ENCODE measurements at places on chromosomes 11 and 22.

DNA sequence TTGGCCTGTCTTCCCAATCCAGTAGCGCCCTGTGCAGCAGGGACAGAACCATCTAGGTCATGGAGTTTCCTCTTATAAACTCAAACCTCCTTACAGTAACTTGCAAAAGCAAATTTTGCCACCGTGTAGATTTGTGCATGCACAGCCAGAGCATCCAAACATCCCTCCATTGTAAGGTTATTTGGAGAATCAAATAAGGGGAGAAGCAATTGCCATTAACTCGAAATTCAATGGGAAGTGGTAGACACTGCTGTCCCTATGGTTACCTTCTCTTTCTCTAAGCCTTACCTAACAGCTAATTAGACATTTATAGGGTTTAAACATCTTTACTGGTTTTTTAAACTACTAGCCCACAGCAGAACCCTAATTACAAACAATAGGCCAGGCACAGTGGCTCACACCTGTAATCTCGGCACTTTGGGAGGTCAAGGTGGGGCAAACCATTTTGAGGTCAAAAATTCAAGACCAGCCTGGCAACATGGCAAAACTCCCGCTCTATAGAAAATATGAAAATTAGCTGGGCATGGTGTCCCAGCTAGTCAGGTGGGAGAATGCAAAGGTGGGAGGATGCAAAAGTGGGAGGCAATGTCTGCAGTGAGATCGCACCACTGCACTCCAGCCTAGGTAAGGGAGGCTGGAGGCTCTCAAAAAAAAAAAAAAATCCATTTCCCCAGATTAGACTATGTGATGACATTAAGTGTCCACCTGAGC is 6.6 kb downstream of the HSPA8 start:
- no peak for DNase-seq

- no peak for DNase-seq
These were observed 16.4 kb upstream of the ANO1 start for GRCh38 chr11:70061734-70062133.

DNA sequence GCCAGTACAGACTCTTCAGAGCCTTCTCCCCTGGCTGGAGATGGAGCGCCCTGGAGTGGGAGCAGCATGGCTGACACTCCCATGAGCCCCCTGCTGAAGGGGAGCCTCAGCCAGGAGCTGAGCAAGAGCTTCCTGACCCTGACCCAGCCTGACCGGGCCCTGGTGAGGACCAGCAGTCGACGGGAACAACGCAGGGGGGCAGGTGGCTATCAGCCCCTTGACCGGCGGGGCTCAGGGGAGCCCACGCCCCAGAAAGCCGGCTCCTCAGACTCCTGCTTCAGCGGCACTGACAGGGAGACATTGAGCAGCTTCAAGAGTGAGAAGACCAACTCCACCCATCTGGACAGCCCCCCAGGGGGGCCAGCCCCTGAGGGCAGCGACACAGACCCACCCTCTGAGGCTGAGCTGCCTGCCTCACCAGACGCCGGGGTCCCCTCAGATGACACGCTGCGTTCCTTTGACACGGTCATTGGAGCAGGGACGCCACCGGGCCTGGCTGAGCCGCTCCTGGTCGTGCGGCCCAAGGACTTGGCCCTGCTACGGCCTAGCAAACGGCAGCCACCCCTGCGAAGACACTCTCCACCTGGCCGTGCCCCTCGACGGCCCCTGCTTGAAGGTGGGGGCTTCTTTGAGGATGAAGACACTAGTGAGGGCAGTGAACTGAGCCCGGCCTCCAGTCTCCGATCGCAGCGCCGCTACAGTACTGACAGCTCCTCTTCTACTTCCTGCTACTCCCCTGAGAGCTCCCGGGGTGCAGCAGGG is 2.6 kb downstream of the PCNX3 start:
- DNase-seq: no peak

DNA sequence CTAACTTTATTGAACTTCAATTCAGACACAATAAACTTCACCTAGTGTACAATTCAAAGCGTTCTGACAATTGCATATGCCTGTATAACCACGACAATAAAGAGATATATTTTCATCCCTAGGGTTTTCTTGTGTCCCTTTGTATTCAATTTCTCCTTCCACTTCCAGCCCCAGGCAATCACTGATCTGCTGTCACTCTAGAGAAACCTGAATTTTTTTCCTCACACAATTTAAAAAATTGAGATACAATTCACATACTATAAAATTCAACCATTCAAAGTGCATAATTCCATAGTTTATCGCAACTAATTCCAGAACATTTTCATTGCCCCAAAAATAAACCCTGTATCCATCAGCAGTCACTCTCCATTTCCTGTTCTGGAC is 116.6 kb downstream of the MRTFA start:
- DNase-seq: no peak

DNA sequence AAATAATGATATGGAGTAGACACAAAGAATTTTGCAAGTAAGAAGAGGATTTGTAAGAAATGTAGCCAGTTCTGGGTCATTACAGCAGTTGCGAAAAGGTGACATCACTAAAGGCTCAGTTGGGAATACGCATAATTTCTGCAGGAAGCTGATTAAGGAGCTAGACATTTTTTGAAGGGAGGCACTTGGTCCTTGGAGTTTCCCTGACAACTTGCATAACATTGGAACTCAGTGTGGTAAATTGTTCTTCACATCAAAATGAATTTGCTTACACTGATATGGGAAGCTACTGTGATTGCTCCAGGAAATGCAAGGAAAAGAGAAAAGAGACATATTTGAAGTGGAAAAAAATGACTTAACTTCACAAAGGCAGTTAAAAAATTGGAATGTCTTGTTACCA is 626.1 kb downstream of the NELL1 start:
- DNase-seq: no peak

DNA sequence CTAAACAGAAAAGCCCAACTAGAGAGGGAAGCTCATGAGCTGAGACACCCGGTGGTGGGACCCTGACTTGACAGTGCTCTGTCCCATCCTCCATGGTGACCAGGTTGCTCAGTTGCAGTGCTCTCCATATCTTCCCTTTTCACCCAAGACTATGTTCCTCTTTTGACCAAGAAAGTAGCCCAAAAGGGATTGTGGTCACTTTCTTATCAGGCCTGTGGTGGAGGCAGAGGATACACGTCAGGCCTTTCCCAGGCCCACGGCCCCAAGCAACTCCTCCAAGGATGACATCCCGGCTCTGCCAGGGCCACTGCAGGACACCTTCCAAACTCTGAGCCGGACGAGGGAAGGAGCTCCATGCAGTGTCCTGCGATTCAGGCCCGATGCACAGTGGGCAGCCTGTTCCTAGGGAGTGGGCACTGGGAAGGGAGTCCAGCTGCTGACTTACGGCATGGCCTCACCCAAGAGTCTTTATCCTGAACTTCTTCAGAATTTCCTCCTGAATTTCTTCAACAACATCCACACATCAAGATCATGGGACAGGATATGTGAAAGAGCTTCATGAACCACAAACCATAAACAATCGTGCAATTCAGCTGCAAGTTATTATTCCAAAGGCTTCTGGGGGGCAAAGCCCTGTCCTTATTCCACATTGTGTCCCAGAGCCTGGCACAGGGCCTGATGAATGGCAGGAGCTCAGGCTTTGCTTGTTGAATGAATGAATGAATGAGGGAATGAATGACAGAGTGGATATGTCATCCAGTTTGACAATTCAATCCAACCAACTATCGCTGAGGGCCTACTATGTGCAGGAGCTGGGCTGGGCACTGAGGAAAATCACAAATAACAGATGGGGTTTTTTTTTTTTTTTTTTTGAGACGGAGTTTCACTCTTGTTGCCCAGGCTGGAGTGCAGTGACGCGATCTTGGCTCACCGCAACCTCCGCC is 36.0 kb upstream of the MYH9 start:
- no peak for DNase-seq

DNA sequence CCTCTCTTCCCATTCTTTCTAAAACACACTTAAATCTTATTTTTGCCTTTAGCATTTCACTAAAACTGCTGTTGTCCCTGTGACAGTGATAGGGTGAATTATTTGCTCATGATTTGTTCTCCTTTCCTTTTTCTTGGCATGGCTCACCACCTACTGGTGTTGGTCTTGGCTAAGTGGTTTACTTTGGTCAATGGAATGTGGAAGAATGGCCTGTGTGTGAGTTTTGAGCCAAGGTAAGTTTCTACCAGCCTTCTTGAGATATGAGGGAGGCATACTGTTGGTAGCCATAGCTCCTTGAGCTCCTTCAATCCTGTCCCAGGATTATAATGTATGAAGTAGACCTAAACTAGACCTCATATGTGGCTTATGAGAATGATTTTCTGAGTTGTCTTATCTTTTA is 506.3 kb upstream of the RAG2 start:
- no peak for DNase-seq

- no peak for DNase-seq
These were observed 42.0 kb upstream of the TUB start for GRCh38 chr11:8038811-8039529.
